T-helper 22 cell (primary cell): ENCODE measurements at places on chromosomes 1 and 21.

DNA sequence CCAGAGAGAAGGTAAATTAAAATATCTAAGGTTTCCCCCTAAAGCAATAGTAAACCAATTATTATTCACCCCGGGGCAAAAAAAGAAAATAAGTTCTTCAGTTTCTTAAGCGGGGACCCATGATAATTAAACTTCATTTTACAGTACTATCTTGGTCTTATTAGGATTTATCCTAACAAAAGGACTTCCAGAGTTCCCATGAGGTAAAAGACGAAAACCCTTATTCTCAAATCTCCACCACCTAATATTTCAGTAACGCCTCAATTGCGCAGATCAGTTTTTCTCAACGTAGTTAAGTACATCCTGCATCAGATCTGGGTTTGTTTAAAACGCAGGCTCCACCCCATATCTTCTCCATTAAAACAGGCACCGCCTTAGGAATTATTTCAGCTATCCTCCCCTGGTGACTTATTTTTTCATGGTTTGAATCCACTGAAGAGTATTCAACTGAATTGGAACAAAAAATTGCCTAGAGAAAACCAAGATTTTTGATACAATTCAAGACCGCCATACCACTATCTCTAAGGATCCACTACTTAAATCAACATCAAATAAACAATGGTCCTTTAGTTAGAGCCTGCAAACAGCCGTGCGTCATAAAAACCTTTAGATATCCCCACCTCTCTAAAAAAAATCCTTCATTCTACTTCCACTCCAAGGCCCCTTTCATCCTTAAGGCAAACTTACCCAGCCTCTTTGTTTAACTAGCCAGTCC, 1.7 kb downstream of the MCL1 start:
- DNase-seq = no peak

DNA sequence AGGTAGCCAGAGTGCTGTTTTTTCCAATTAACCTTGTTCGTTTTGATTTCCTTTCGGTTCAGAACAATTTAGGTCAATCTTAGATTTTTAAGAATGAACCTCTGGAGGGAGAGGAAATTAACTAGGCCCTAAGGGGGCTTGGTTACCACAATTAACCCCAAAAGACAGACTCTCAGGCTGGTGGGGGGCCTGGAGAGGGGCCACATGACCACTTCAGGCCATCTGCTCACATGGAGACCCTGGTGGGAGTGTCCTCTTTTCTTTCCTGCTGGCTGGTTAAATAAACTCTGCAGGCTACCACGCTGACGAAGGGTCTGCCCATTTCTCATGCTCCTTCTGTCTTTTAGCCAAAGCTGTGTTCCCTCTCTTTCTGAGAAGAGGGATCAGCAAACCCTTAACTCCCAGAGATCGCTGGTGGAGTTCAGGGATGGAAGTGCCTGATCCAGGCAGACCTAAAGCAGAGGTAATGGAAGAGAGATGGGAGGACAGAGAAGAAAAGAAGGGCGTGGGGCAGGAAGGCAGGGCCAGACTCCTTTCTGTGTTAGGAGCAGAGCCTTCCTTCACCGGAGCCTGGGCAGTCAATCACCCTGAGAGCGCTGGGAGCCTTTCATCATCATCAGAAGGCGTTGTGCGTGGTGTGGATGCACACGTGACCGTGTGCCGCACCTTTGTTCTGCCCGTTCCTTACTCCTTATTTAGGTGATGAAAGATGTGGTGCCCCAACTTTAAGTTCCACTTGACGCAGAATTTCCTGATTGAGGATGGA, 58.5 kb downstream of the KIF26B start:
- DNase-seq = no peak

- no peak for DNase-seq
Observed at GRCh38 chr1:56577406-56578137, 1.8 kb downstream of the PLPP3 start.

GRCh38 chr1:244349581-244350001, 102.1 kb downstream of the ADSS2 start:
- no peak for DNase-seq
